Activated T-helper 1 cell treated with anti-CD3 and anti-CD28 coated beads, Interleukin-12 subunit alpha, Interleukin-12 subunit beta, Interleukin-2, Interleukin-4 antibody, amounts not matched to agents 30 ng/mL and 10 ng/mL and 1 ng/mL, durations not matched to agents 14 hours and 24 hours and 36 hours (primary cell): ENCODE measurements at places on chromosomes 13 and 19. TPM values are rescaled to one million over a fixed set of nuclear protein-coding genes. Genes with fewer than 3 reads are reported as not detected.

GRCh38 chr19:49830766-49831165 is 12.7 kb downstream of the MED25 start:
- no peak overlapping the region for H3K27ac ChIP-seq
- H3K36me3 ChIP-seq = peaks cover 23% of the 10 kb centered on the region

GRCh38 chr13:78254113-78254512 is 335.5 kb upstream of the EDNRB start:
- H3K27ac ChIP-seq = no peak overlapping the region
- H3K36me3 ChIP-seq = no peaks in the 10 kb centered on the region
- H3K4me3 ChIP-seq = no peak overlapping the region
- H3K27me3 ChIP-seq = no peaks in the 10 kb centered on the region
- no peak for DNase-seq

- H3K4me1 ChIP-seq = peaks cover 18% of the 10 kb centered on the region
- H3K36me3 ChIP-seq = peaks cover 30% of the 10 kb centered on the region
- DNase-seq = no peak
These were observed 15.4 kb downstream of the MIR17HG start for GRCh38 chr13:91362908-91363307.

- peaks cover 1% of the 10 kb centered on the region for H3K27me3 ChIP-seq
- H3K27ac ChIP-seq = peak overlapping the region; percentile 40
- peaks cover 4% of the 10 kb centered on the region for H3K4me1 ChIP-seq
- no peak for DNase-seq
These were observed 150.0 kb downstream of the RAP2A start for GRCh38 chr13:97583907-97584497.

DNA sequence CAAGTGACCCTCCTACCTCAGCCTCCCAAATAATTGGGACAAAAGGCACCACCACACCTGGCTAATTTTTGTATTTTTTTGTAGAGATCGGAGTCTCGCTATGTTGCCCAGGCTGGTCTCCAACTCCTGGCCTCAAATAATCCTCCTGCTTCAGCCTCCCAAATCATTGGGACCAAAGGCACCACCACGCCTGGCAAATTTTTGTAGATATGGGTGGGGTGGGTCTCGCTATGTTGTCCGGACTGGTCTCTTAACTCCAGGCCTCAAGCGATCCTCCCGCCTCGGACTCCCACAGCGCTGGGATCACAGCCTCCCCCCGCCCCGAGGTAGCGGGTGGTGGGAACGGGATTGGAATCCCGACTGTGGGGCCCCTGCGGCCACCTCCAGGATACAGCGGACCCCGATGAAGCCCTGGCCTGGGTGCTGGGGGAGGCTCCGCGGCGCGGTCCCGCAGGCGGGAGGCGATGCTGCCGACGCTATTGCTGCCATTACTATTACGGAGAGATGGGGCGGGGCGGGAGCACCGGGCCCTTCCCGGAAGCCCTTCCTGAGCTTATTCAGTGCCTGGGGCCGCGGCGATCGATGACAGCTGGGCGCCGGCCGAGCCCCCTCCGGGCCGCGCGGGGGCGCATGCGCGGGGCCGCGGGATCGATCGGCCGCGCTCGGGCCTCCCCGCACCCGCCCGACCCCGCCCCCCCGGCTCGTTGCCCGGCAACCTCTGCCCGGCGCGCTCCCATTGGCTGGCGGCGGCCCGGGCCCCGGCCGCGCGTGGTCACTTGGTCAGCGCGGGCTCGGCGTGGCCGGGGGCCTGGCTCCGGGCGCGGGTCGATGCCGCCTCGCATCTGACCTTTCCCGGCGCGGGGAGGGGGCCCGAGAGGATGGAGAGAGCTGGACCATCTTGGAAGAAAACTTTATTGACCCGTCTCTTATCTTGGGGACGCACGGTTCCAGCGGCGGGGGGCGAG is 27.9 kb upstream of the ONECUT3 start:
- H3K36me3 ChIP-seq = no peaks in the 10 kb centered on the region
- peaks cover 34% of the 10 kb centered on the region for H3K27me3 ChIP-seq
- peak overlapping the region; percentile 59 for H3K4me3 ChIP-seq
- peak; percentile 26 for DNase-seq
- H3K4me1 ChIP-seq = peaks cover 5% of the 10 kb centered on the region

- H3K4me3 ChIP-seq = no peak overlapping the region
- no peaks in the 10 kb centered on the region for H3K4me1 ChIP-seq
- DNase-seq = no peak
- H3K27ac ChIP-seq = no peak overlapping the region
These were observed 1005.5 kb downstream of the PCDH9 start for GRCh38 chr13:66224663-66225062.

The CGB1 gene
- not detected in 2 replicates for total RNA-seq

The APLP1 gene
- 2.3 and 2.4 TPM in 2 replicates for total RNA-seq
